ENCODE measurements at places on chromosomes 16 and 17.

- no peak for DNase-seq
These were observed 35.2 kb downstream of the TSC2 start for GRCh38 chr16:2082983-2083364.

DNA sequence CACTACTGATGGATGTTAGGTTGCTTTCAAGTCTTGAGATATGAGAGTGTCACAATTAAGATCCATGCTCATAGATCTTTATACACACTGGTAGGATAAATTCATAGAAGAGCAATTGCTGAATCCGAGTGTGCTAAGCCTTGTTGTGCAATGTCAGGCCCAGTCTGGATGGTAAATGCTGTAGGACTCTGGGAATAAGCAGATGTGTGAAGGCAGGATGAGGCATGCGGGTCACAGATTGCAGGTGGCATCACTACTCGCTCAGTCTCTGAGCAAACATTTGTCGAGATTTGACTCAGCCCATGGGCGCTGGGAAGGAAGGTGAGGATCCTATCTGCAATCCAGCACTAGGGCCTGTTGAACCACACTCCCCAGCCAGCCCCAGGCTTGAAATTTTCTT lies 40.7 kb downstream of the TMEM186 start:
- no peak for DNase-seq

- DNase-seq: no peak
These were observed 138.0 kb upstream of the CPHXL start for GRCh38 chr16:75864243-75864642.

DNA sequence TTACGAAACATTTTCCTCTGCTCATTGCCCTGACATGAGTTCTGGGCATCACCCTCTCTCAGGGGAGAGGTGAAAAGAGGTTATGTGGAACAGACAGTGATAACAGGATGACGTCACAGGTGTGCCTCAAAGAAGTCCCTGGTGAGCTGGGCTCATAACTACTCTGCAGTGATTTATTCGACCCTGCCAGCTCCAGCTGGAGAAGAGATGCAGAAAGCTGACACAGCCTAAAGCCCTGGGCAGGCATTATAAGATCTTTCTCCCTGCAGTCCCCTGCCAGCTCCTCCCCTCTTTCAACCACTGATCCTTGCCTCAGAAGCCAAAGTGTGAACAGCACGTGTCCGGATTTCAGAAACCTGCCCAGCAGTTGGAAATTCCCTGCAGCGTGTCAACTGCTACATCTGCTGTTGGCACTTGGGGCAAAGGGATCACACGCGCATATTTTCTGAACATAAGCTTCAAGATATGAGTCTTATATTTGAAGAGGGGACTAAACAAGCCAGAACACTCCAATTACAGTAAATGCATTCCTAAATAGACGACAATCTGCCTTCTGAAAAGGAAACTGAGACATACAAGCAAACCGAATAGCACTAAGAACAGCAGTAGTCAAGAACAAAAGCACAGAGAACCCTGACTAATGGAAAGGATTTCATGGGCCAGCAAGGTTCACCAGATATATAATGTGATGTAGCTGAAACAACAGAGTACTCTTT lies 80.5 kb downstream of the SMG6 start:
- DNase-seq: no peak

DNA sequence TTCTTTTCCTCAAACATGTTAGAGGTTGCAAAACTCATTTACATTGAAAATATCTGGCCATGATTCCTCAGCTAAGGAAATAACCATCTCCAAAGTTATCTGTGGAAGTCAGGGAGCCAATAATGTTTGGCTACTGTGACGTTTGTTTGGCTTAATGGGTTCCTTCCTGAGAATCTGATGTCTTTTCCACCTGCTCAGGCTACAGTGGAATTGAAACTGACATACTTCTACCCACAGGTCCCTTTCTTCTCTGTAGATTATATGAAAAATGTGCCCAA lies 221.1 kb upstream of the XYLT1 start:
- no peak for DNase-seq
